ENCODE measurements at places on chromosomes 7 and 10. TPM values are rescaled to one million over a fixed set of nuclear protein-coding genes. Genes with fewer than 3 reads are reported as not detected.

The OR2A1 gene
- not detected for polyA plus RNA-seq

The NDUFA5 gene
- polyA plus RNA-seq, result 254 TPM

DNA sequence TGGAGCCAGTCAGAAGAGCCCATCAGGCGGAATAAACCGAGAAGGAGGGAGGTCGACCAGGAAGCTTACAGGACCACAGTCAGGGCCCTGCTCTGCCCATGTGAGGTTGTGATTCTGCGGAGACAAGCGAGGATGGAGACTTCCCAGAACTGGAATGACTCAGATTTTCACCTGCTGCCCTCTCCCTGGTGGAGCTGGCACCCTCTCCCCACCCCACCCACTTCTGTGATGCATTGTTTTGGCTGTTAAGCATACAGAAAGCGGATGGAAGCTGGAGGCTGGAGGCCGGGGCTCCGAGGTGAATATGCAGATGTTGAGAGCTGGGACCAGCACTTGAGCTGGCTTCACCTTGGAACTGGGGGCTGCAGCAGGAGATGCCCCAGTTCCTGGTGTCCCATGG is 57.4 kb downstream of the NPTX2 start:
- no peaks in the 10 kb centered on the region for H3K4me1 ChIP-seq
- H3K27ac ChIP-seq, result no peak overlapping the region
- H3K4me3 ChIP-seq, result no peak overlapping the region

GRCh38 chr7:27947586-27948278 is 207.8 kb downstream of the TAX1BP1 start:
- no peak for DNase-seq
- no peaks in the 10 kb centered on the region for H3K4me1 ChIP-seq
- no peak overlapping the region for H3K27ac ChIP-seq
- H3K36me3 ChIP-seq, result no peaks in the 10 kb centered on the region

The PRSS37 gene
- polyA plus RNA-seq, result not detected

All from K562 (cell line).